ENCODE measurements at places on chromosomes 12 and 14. TPM values are rescaled to one million over a fixed set of nuclear protein-coding genes. Genes with fewer than 3 reads are reported as not detected.
A peak's percentile ranks its signal among the peaks of the same experiment; 100 is the strongest.

The SUSD6 gene
- total RNA-seq: 27.7 TPM

GRCh38 chr12:47781479-47782371 lies 8.7 kb downstream of the SLC48A1 start:
- DNase-seq: no peak

The PLEKHG3 gene
- total RNA-seq: 52.9 TPM

DNA sequence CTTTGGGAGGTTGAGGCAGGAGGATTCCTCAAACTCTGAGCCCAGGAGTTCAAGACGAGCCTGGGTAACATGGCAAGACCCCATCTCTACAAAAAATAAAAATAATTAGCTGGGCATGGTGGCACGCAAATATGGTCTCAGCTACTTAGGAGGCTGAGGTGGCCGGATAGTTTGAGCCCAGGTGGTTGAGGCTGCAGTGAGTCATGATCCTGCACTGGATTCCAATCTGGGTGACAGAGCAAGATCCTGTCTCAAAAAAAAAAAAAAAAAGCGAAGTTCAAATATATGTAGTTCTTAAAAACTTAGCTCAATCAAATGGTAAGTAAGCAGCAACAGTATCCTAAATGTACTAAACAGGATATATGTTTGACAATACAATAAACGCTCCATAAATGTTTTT lies 85.5 kb upstream of the SSTR1 start:
- peak; percentile 7 for DNase-seq

GRCh38 chr12:80050236-80050635 lies 49.1 kb upstream of the OTOGL start:
- DNase-seq: no peak

GRCh38 chr12:95663525-95663924 lies 112.2 kb upstream of the USP44 start:
- DNase-seq: no peak

DNA sequence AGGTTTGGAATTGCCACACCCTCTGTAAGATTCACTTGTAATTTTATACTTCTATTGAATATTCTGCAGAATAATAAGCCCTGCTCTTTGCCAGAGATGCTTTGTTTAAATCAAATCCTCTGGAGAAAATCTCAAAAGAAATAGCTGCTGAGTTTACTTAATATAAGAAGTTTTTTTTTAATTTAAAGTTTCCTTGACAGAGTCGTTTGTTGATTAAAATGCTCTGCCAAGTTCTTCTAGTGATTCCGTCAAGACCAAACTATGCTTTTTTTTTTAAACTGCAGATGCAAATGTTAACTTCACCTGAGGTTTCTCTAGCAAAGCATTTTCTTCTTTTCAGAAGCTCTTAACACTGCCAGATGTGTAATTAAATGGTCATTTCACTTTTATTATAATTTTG lies 13.4 kb upstream of the NAV3 start:
- DNase-seq: no peak

- DNase-seq: peak; percentile 11
Measured at GRCh38 chr12:104226672-104227071, 11.1 kb downstream of the TXNRD1 start.

The POTEG gene
- not detected for total RNA-seq
